Adipocyte (in vitro differentiated cells): ENCODE measurements at places on chromosomes 7 and 10.

DNA sequence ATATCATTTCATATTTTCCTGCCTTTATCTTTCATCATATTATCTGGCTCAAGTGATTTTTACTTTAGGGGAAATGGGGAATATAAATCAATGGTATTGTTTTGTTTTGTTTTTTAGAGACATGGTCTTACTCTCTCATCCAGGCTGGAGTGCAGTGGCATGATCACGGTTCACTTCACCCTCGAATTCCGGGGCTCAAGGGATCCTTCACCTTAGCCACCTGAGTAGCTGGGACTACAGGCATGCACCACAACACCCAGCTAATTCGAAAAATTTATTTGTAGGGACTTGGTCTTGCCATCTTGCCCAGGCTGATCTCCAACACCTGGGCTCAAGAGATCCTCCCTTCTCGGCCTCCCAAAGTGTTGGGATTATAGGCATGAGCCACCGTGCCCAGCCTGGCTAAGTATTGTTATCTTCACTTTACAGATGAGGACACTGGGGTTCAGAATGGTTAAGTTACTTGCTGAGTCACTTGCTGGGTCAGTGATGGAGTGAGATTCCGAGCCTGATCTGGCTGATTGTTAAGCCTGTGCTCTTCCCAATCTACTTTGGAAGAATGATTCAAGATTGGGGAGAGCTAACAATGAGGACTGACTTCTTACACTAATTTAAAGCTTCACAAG is 3.7 kb upstream of the SLC16A9 start:
- DNase-seq: no peak

- no peak for DNase-seq
Observed at GRCh38 chr7:80726666-80727065, 88.2 kb downstream of the CD36 start.

DNA sequence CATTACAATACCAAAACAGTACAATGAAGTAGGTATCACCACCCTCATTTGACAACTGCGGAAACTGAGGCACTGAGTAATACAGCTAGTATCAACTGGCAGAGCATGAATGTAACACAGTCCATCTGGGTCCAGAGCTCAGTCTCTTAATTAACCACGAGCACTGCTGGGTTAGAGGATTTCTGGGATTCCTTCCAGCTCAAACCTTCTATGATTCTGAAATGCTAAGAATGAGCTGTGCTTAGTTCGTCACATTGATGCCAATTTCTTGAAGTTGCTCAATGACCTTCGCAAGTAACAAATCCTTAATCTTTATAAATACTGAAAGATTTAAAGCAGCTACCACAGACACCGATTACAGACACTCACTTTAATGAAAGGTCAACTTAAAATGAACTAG is 62.5 kb downstream of the SGMS1 start:
- peak; percentile 96 for DNase-seq

GRCh38 chr10:28295336-28295735 is 7.5 kb downstream of the MPP7 start:
- DNase-seq: no peak

DNA sequence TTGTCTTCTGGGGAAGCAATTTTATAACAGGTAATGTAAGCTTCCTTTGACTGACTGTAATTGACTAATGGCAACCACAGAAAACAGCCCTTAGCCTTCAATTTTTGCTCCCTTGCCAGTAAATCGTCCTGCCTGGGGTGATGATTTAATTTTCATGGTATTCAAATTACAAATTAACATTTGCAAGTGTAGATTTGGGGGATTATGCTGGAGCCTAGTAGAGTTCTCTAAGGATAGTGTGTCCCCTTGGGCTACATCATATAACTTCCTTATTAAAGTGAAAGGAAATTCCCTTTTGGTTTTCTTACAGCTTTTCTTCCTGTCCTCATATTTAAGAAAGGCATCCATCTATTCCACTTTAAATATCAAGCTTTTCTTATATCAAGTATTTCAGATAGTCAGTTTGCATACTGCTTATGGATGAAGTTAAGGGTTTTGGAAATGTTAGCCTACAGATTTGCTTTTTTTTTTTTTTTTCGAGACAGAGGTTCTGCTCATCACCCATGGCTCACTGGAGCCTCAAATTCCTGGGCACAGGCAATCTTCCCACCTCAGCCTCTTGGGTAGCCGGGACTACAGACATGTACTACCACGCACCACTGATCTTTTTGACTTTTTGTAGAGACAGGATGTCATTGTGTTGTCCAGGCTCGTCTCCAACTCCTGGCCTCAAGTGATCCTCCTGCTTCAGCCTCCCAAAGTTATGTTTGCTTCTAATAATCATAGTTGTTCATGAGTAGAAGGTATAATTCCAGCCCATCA is 35.9 kb upstream of the HDAC9 start:
- peak; percentile 18 for DNase-seq

DNA sequence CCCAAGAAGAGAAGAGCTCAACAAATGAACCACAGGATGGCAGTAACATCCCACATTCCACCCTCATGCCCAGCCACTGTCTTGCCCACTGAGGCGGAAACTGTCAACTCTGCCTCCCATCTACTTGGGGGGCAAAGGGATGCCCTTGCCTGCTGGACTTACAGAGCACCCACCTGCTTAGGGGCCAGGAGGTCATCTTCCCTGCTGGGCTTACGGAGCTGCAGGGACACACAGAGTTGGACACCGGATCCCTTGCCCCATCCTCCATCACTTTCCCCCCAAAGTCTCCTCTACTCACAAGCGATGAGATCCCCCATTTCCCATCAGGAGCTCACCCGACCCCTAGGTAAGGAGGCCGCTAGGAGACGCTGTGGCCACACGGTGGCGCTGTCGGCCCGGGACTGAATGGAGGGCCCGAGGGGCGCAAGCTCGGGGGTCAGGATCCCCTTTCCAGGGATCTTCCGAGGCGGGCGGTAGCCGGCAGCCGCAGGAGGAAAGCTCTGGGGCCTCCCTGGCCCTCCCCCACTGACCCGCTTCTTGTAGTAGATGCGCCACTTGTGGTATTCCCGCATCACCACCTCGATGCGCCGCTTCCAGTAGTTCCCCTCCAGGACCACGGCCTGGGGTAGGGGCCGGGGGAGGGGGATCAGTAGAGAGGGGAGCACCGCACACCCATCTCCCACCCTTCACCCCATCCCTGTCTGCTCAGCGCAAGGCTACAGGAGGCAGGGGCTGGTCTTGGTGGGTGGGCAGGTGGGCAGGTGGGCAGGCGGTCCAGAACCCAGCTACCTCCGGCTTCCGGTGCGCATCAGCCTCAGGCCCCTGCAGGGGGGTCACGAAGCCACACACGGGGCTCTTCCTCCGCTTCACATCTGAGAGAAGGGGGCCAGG is 17.3 kb downstream of the MLXIPL start:
- DNase-seq: peak; percentile 80

GRCh38 chr7:50141854-50142253 is 48.8 kb upstream of the ZPBP start:
- DNase-seq: no peak

GRCh38 chr7:3279147-3279818 is 21.8 kb upstream of the SDK1 start:
- no peak for DNase-seq

- peak; percentile 36 for DNase-seq
Observed at GRCh38 chr10:34581801-34582532, 233.1 kb downstream of the PARD3 start.

DNA sequence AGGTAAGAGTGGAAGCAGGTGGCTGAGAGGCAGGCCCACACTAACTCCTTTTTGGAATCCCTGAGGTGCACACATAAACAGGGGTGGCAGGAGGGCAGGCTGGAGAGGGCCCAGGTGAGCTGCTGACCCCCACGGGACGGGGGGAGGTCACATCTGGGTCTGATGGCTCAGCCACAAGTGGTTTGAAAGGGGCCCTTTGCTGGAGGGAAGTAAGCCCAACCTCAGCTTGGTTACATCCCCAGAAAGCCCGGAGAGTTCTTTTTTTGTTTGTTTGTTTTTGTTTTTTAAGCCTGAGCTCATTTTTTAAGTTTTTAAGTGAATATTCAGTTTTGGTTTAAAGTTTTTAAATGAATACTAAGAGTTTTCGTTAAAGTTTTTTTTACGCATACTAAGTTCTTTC is 72.8 kb upstream of the CUX1 start:
- DNase-seq: no peak

- DNase-seq: peak; percentile 94
Observed at GRCh38 chr10:68550747-68551411, 9.3 kb upstream of the TET1 start.

- no peak for DNase-seq
Observed at GRCh38 chr7:69208276-69208675, 390.0 kb upstream of the AUTS2 start.

DNA sequence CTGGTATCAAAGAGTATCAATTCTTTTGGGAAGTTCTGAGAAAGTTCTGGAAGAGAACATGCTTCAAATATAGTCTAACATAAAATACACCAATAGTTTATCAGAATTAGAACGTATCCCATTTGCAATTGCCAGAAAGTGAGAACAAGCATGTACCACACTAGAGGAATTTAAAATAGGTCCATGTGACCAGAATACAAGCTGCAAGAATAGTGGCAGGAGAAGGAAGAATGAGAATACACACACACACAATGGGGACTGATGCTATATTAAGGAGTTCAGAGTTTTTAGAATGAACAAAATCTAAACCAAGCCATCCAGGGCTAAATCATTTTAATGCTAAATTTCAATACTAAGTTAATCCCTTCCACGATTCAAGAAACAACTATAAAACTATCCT is 99.1 kb upstream of the TMEM168 start:
- DNase-seq: no peak

- no peak for DNase-seq
Observed at GRCh38 chr10:75495434-75496190, 64.2 kb downstream of the LRMDA start.

GRCh38 chr10:103077491-103078308 is 115.4 kb downstream of the NT5C2 start:
- no peak for DNase-seq

- DNase-seq: peak; percentile 61
Observed at GRCh38 chr10:102152545-102152890, 329 bp downstream of the NOLC1 start.

DNA sequence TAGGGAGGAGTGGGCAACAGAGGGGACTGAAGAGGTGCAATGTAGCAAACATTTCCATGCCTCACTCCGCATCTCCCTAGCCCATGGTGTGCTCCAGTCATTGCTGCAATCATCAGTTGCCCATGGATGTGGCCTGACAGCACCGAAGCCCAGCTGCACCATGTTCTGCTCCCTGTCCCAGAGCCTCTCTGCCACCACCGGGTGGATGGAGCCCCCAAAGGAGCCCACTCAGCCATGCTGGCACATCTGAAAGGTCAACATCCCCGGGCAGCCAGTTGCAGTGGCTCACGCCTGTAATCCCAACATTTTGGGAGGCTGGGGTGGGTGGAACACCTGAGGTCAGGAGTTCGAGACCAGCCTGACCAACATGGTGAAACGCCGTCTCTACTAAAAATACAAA is 336.4 kb upstream of the ZMIZ1 start:
- DNase-seq: no peak

- DNase-seq: no peak
Observed at GRCh38 chr10:85609509-85609908, 757.1 kb downstream of the GRID1 start.

DNA sequence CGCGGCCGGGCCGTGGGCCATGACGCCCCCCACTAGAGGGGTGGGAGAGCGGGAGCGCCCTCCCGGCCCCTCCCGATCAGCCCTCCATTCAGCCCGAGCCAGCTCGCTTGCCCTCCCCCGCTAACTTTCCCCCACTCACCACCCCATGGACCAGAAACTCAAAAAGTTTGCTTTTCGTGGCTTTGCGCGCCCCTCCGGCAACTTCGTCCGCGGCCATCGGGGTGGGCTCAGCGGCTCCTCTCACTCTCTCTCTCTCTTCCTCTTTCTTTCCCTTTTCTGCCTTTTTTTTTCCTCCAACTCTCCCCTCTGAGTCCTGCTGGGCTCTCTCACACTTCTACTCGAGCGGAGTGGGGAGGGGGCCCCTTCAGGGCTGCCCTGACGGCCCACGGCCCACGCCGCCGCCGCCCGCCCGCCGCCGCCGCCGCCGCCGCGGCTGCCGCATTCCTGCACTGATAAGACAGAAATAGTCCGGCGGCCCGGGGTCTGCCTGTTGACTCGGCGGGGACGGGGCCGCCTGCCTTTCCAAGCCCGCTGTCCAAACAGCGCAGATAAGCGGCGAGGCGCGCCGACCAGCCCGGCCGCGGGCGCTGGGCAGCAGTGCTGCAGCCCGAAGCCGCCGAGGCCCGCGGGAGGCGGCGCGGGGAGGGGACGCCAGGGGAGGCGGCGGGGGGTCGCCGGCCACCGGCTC is at the start of gene SMARCD3:
Gene SMARCD3 (minus strand): TSS at position 349 of the 688 bp plus-strand sequence. CDS start 132 bp downstream, at position 217.
- DNase-seq: peak; percentile 77

DNA sequence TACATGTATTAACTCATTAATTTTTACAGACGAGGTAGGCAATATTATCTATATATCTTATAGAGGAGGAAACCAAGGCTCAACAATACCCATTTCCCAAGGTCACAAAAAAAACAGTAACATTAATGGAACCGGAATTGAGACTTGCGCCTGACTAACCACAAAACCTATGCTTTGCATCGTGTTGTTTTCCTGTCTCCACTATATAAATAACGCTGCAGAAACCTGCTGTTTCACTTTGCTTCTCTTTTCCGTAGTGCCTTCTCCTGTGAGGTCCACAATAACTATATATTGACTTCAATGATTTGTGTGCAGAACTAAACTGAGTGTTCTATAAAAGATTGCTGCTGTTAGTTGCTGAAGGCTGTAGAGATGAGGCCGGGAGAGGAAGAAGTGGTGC is 97.7 kb upstream of the RPA3 start:
- no peak for DNase-seq

- DNase-seq: no peak
Observed at GRCh38 chr7:150731916-150732315, 5.3 kb upstream of the GIMAP5 start.

GRCh38 chr10:74991435-74991834 is 120.0 kb upstream of the SAMD8 start:
- no peak for DNase-seq

GRCh38 chr7:119630406-119630969 is 642.5 kb upstream of the KCND2 start:
- no peak for DNase-seq

GRCh38 chr7:16671811-16672210 is 25.8 kb downstream of the BZW2 start:
- DNase-seq: no peak

DNA sequence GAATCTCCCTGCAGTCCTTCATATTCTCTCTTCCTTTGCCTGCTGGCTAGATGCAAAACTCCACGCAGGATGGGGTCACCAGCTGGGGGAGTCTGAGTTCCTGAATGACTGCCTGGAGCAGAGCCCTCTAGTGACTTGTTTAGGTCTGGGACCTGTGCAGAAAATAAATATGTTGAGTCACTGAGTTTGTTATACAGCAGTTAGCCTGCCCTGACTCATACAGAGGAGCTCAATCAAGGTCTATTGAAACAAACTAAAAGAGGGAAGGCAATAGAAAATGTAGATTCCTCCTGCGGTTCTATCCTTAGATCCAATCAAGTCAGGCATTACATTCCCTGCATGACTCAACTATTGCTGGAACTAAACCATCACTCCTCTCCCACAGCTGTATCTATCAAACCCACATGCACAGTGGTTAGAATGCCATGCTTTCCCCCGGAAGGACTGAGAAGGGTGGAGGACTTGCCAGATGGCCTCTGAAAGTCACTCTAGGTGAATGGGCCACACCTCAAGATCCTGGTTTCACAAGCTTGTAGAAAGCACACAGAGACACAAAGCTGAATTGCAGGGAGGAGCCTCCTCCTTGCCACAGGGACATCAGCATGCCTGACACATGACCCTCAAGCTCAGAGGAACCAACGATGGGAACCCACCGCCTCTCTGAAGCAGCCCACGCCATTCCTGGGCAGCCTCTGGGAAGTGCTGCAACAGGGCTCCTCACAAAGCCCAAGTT is 73.9 kb downstream of the SH3PXD2A start:
- peak; percentile 58 for DNase-seq

- DNase-seq: no peak
Observed at GRCh38 chr7:8973601-8974000, 540.2 kb downstream of the NXPH1 start.

GRCh38 chr7:41574377-41574776 is 128.5 kb downstream of the INHBA start:
- peak; percentile 53 for DNase-seq
